NK-92 treated with Interleukin-12 subunit alpha and Interleukin-12 subunit beta, amount 100 ng/mL, for 24 hours (cell line): ENCODE measurements at places on chromosomes 5 and 9.

GRCh38 chr9:68446836-68447235 is 90.4 kb downstream of the PGM5 start:
- no peak for DNase-seq

DNA sequence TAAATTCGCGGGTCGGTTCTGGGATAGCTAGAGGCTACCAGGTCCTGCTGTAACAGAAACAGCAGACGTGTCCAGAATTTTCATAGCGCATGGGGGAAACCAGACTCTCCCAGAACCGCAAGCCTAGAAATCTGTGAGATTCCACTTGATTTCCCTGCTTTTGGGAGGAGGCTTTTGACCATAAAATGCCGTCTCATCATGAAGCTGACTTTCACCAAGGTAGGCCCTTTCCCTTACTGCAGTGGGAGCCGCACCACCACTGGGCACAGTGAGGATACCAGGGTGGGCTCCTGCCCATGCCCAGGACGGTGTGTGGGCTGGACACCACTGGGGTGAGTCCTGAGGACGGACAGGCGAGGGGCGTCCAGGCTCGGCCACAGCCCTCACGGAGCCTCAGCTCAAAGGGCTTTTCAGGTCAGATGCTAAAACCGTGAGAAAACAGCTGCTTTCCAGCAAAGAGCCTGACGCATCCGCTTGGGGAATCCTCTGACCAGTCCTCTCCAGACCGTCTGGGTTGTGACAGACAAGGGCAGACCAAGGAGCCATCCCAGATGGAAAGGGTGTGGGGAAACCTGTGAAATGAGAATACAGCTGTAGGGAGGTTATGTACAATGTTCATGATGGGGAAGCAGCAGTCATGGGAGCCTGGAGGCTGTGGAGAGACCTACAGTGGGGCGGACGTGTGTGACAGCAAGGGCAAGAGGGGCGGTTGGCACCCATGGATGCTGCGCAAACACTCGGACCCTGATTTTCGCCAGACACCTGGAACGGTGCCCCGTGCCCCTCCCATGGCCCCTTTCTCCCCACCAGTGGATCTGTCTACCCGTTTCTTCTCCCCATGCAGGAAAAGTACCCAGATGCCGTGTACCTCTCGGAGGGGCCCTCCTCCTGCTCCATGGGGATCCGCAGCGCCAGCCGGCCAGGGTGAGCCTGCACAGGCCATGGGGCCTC is 59.2 kb downstream of the IPPK start:
- no peak for DNase-seq

GRCh38 chr5:7673658-7674057 is 177.3 kb downstream of the CFAP90 start:
- no peak for DNase-seq

- no peak for DNase-seq
Observed at GRCh38 chr5:100654895-100655294, 119.7 kb downstream of the FAM174A start.
